ENCODE measurements at places on chromosomes 1 and 21.

DNA sequence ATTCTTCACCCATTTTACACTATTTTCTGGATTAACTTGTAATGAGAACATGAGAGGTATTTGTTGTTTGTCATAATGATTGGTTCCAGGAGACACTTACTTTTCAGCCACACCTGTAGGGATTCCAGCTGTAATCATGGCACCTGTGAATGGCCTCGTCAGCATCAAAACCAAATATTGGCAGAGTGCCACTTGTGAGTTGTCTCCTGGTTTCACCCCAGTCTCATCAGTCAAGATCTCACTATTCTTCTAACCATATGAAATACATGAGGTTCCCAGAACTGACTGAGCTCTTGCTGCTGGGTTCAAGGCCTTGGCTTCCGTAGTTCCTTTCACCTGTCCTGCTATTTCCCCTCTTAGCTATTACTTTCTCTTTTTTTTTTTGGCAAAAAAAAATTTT, 246.6 kb upstream of the ADGRL2 start:
- DNase-seq, result no peak

GRCh38 chr1:63909526-63909925, 135.7 kb downstream of the ROR1 start:
- no peak for DNase-seq

- DNase-seq, result no peak
Measured at GRCh38 chr1:246032031-246032551, 475.0 kb downstream of the SMYD3 start.

GRCh38 chr1:156203331-156203730, 9.4 kb downstream of the SLC25A44 start:
- DNase-seq, result no peak

- DNase-seq, result no peak
Measured at GRCh38 chr1:168752171-168752832, 23.3 kb upstream of the DPT start.

GRCh38 chr1:243946946-243947345, 96.9 kb upstream of the AKT3 start:
- no peak for DNase-seq

DNA sequence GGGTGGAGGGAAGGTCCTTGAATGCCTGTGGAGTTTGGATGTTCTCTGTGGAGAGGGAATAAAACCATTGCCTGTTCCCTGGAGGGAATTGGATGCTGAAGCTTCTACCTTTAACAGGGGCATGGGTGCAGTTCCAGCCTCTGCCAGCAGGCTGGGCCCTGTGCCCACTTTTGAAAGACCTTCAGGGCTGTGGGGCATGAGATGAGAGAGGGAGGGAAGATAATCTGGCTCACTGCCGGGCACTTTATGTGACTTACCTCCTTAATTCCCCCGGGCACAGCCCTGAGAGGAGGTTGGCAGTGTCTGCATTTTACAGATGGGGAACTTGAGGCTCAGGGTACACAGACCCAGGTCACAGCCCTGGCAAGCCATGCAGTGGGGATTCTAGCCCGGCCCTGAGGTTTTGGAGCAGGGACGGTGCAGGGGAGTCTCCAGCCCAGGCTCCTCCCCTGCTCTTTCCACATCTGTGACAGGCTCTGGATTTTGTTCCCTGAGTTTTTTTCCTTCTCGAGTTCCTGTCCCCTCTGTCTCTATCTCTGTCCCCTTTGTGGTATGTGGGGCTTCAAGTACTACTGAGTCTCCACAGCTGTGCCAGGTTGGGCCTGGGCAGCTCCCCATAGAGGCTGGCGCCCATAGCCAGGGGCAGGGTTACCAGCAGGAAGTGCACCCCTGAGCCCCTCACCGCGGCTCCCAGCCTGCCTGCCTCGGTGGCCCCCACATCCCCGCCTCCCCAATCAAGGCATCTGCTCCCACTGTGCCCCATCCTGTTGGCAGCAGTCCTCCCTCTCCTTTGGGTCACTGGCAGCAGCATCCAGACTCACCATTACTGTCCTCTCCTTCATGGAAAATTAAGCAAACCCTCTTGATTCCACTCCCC, 14.0 kb upstream of the THEMIS2 start:
- no peak for DNase-seq

DNA sequence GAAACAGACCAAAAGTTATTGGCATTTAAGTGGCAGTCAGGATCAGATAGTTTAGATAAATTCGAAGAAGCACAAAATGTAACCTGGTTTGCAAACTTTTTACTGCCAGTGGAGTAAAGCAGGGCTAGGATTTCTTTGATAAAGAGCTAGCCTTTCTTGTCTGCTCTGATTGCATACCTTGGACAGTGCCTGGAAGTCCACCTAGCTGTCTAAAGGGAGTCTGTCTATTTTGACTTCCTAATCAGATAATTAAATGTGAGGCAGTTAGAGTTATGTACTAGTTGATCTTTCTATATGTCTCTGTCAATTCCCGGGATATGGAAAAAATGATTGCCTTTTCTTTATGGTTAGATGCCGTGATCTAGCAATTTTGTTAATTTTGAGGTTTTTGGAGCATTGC, 4.1 kb downstream of the GPSM2 start:
- no peak for DNase-seq

DNA sequence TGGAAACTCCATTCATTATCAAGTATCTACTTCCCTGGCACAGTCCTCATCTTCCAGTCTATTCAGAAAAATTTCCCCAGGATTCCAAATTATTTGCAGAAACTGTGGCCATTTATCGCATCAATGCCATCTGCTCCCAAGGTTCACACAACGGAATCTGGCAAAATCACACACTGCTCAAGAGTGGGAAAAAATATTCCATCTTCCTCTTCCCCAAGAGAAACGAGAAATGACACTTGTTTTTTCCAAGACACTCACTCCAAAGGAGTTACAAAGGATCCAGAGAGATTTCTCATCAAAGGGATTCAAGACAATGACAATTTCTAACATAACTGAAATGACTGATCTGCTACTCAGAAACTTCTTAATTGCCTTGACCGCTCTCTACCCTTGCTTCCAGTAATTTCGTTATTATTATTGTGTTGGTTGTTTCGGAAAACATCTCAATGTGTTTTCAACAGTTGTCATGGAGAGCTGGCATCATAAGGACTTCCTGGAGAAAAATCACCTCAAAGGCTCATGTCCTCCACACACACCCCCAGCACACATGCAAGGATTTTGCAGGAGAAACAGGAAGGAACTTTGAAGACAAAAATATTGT, 128.0 kb downstream of the PSMG1 start:
- no peak for DNase-seq

DNA sequence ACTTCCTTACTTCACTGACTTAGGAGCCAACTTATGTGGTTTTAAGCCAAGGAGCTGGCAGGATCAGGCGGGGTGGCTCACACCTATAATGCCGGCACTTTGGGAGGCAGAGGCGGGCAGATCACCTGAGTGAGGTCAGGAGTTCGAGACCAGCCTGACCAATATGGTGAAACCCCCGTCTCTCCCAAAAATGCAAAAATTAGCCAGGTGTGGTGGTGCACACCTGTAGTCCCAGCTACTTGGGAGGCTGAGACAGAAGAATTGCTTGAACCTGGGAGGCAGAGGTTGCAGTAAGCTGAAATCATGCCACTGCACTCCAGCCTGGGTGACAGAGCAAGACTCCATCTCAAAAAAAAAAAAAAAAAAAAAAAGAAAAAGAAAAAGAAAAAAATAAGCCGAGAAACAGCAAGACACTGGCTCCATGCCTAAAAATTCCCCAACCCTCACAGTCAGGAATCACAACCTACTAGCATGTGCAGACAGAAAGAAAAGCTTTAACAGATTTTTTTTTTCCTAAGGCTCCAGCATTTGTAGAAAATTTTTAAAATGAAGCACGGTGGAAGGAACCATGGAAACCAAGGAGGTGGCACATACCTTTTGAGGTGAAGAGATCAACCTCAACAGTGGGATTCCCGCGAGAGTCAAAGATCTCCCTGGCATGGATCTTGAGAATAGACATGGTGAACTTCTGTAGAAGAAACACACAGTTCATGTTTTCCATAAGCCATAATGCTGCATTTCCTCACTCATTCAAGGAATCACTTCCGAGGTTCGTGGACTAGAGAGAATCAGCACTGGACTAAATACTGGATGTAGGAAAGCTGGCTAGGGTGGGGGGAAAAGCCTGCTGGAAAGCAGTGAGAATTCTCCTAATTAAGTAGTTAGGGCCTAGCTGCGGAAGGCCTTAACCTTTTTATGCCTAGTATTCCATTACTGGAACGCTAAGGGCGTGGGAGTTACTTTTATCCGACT, 4.0 kb downstream of the ENO1 start:
- DNase-seq, result no peak

- no peak for DNase-seq
Measured at GRCh38 chr1:6249739-6250689, 6.0 kb downstream of the HES3 start.

GRCh38 chr21:16863908-16864307, 648.9 kb upstream of the CXADR start:
- no peak for DNase-seq

- DNase-seq, result no peak
Measured at GRCh38 chr1:204319462-204319861, 40.3 kb downstream of the PLEKHA6 start.

DNA sequence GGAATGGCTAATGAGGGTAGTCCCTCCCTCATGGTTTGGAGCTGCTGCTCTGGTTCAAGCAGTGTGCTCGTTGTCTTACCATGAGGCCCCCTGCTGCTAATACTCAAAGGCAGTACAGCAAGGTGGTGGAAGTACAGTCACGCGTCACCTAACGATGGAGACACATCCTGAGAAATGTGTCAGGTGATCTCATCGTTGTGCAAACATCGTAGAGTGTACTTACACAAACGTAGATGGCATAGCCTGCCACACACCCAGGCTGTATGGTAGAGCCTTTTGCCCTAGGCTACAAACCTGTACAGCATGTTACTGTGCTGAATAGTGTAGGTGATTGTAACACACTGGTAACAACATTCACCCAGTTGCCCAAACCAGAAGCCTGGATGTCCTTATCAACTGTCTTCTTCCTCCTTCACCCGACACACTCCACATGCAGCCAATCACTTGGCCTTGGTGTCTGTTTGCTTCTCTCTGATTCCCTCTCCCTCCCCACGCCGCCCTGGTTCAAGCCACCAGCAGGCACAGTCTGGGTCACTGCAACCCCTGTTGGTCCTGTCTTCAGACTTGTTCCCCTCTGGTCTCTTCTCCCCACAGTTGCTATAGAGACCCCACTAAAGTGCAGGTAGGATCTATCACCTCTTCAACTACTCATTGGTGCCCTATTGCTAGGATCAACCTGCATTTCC, 6.0 kb upstream of the KCNA2 start:
- DNase-seq, result no peak

DNA sequence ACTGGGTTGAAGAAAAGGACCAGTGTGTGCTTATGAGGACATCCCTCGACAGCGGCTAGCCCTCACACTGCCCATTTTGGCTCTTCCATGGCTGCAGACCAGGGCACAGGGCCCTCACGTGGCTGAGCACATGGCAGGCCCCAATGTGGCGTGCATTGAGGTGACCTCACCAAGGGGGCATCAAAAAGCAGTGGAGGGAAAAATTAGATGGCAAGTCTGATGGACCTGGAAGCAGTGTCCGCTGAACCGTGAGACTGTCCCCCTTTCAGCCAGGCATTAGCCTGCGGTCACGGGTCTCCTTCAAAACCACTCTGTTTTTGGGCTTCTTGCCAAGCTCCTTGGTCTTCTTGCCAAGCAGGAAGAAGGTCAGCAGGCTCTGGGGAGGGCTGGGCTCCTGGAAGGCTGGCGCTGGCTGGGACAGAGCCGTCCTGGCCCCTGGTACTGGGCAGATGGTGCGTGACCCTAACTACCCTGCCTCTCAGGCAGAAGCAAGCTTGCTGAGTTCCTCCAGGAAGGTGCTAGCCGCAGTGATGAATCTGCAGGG, 30.8 kb downstream of the TRIM67 start:
- no peak for DNase-seq

- no peak for DNase-seq
Measured at GRCh38 chr1:193335806-193336428, 149.5 kb upstream of the B3GALT2 start.

DNA sequence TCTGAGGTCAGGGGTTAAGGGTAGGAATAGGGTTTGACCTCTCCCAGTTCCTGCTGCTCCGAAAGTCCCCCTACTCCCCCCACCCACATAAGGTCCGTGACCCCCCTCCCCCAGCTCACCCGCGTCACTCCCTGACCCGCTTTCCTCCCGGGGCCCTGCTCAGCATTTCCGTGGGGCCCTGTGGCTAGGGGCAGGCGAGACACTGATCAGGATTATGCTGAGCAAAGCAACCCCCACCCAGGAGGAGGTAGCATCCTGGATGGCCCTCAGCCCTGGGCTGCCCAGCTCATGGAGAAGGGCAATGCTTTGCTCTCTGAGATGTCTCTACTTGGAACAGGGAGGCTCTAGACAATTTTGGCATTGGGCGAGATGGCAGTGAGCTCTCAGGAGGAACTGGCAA, 3.7 kb downstream of the RORC start:
- no peak for DNase-seq

GRCh38 chr1:87805666-87806378, 477.1 kb downstream of the LMO4 start:
- DNase-seq, result no peak

- DNase-seq, result no peak
Measured at GRCh38 chr1:115314765-115315164, 23.3 kb downstream of the NGF start.

DNA sequence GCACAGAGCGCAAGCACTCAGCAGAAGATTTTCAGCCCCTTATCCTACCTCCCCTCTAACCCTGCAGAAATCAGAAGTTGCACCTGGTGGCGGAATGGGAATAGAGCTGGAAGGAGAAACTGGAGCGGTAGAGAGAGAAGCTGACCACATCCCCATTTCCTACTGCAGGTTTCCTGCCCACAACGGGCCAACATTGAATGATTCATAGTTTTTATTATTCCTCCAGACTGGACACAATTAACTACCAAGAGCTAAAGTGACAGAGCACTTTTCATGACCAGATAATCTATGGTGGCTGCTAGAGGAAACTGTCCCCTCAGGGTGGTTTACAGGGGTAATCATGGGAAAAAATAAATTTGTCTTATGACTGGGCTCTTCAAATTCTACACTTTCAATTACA, 21.3 kb upstream of the LRRC8D start:
- no peak for DNase-seq

- no peak for DNase-seq
Measured at GRCh38 chr1:100882698-100883097, 11.9 kb downstream of the EXTL2 start.

GRCh38 chr1:5376538-5377247, 615.5 kb downstream of the NPHP4 start:
- DNase-seq, result no peak

- no peak for DNase-seq
Measured at GRCh38 chr1:93847811-93848288, 31.2 kb downstream of the DNTTIP2 start.

DNA sequence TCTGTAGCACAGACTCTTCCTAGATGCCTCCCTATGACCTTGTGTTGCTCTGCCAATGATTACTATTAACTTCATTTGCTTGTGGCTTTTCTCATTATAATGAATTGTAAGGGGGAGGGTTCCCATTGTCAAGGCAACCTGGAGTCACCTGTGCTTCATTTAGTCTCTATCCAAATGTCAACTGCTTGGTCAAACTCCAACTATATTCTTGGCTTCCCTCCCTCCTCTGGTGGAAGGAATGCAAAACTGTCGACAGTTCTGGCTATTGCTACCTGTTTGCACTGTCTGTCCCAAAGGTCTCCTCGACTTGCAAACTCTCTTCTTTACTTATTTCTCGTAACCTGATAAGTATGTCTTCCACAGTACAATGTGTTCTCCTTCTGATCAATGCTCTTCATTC, 100.3 kb downstream of the CACNA1E start:
- DNase-seq, result no peak
